ENCODE measurements at places on chromosomes 12 and 14.

DNA sequence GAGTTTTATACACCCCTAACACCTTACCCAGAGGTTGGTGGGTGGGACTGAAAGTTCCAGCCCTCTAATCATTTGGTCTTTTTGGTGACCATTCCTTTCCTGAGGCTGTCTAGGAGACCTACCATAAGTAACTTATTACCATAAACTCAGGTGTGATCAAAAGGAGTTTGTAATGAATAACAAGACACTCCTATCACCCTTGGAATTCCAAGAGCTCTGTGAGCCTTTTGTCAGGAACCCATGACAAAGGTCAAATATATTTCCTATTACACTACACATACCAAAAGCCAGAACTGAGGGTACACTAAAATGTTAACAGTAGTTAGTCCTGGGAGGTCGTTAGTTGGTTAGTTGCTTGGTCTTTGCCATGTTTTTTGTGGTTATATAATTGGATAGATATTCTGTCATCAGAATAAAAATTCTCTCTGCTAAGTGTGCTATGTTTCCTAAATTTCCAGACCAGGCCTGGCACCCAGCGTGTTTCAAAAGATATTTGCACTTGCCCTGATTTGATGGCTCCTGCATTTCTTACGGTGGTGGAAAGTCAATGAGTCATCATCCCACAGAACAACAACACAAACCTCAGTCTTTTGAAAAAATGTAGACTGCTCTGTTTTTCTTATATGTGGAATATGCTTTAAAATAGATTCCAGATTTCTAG, 27.0 kb upstream of the AKAP5 start:
- DNase-seq, result no peak

GRCh38 chr14:20587489-20588154, at the start of gene RNASE11:
TSS of gene RNASE11 (minus strand) at chr14:20588001.
- no peak for DNase-seq

GRCh38 chr14:55698051-55698450, 118.0 kb downstream of the KTN1 start:
- no peak for DNase-seq

DNA sequence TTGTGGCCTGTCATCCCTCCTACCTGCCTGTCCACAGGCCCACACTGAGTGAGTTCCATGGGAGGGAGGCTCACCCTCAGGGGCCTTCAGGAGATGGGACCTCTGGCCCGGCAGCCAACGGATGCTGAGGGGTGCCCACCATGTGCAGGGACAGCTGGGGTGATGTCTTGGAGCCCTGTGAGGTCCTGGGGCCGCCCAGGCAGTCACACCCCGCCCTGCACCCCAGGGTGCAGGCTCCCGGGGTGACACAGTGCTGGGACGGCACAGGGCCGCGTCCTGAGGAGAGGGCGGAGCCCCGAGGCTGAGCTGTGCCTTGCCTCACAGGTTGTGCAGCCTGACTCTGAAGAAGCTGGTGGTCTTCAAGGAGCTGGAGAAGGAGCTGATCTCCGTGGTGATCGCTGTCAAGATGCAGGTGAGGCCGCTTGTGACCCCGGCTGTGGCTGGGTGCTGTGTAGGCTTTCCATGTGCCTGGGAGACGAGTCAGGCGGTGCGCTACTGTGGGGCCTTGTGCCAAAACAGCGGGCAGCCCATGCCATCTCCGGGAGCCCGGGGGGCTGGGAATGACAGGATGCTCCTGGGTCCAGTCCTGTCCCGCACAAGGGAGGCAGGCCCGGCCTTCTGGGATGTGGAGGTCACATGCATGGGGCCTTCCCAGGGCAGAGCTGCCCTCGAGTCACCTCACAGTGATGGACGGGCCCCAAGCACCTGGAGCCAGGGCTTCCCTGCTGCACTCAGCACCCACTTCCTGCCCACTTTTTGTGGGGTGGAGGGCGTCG, 33.8 kb downstream of the PACS2 start:
- no peak for DNase-seq

DNA sequence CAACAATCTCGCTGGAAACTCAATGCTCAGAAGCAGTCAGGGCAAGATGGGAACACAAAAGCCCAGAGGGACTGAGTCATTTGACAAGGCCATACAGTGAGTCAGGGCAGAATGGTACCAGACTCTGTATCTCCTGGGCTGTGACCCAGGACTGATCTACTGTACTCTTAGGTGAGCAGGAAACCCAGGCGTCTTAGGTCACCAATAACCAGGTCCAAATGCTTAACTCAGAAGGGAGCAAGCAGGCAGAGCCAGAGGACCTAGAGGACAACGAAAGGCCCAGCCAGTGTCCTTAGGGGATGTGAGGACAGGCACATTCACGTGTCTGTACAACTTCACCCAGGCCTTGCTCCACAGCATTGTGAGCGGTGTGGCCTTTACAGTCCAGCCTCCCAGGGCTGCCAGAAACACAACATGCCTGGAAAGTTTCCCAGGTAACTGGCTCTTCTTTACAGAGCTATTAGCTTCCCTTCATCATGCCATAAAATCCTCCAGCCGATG, 69.9 kb downstream of the ARL6IP4 start:
- DNase-seq, result no peak

DNA sequence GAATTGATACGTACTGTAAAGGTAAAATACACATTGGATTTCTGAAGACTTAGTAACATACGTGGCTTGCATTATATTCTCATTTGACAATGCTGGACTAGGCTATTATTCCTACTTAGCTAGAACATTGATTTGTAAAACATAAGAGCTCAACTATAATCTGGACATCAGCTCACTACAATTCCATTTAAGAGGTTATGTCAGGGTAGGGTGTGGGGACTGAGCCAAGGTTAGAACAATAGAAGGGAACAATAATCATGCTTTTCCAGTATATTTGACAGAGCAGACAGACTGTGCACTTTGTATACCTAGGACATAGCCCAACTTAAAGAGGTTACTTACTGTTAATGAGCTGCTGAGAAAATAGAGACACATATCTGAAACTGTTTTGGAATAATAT, 10.8 kb downstream of the ZCRB1 start:
- no peak for DNase-seq

DNA sequence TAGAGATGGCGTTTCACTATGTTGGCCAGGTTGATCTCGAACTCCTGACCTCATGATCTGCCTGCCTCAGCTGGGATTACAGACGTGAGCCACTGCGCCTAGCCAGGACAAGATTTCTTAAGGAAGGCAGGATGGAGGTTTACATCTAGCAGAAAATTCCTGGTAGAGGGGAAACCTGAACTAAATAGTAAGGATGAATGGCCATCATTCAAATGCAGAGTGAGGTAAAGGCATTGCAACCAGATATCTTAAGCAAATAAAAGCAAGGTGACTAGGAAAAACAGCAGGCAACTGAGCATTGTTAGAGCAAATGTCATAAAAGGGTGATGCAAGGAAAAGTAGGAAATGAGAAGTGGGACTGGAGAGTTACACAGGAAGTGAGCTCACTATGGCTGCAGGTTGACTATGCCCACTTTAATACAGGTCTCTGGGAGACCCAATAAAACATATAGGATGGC, 133.0 kb downstream of the SOX5 start:
- DNase-seq, result no peak

- no peak for DNase-seq
Measured at GRCh38 chr14:93736378-93737014, 51.8 kb downstream of the PRIMA1 start.

Data from glutamatergic neuron (in vitro differentiated cells).